ENCODE measurements at places on chromosomes 2 and 18. TPM values are rescaled to one million over a fixed set of nuclear protein-coding genes. Genes with fewer than 3 reads are reported as not detected.

Gene ANKRD44
- 10.1 TPM for polyA plus RNA-seq

Gene CTAGE1
- polyA plus RNA-seq: not detected

Gene COL4A3
- polyA plus RNA-seq: 2.9 TPM

Gene PSMA8
- 0.17 TPM for polyA plus RNA-seq

Gene CTLA4
- 0.04 TPM for polyA plus RNA-seq

Gene MC2R
- not detected for polyA plus RNA-seq

Gene FHOD3
- polyA plus RNA-seq: 5.5 TPM

Gene COPS8
- polyA plus RNA-seq: 116 TPM

Data from ovary (tissue), 10 donors.